ENCODE measurements at places on chromosomes 7 and 10.

DNA sequence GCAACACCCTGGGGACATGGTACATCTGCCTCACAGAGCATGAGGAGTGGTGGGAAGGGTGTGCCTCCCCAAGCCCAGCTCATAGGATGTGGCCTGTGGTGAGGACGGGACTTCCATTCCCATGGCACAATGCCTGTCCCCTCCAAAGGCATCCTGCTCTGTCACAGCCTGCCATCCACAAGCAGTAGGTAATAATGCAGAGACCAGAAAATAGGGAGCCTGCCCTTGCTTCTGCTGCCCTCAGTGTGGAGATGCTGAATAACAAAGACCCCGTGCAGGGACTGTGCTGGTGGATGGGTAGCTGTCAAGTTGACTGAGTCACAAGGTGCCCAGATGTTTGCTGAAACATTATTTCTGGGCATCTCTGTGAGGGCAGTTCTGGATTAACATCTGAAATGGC lies 199.9 kb upstream of the GRB10 start:
- DNase-seq, result no peak

DNA sequence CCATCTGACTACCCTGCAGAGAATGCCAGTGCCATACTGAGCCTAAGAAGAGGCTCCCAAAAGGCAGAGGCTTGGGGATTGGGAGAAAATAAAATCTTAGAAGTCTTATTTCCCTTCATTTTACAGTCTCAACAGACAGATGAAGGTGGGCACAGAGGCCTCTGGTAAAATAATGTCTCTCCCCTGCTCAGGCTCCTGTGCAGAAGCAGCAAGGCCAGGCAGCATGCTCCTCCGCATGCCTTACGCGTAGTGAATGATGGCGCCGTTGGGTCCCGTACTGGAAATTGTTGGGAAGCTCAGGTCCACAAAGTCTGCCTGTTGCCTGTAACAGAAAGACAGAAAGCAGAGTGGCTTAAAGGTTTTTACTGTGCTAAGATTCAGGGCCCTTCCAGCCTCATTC lies 45.8 kb downstream of the XPNPEP1 start:
- DNase-seq, result no peak

DNA sequence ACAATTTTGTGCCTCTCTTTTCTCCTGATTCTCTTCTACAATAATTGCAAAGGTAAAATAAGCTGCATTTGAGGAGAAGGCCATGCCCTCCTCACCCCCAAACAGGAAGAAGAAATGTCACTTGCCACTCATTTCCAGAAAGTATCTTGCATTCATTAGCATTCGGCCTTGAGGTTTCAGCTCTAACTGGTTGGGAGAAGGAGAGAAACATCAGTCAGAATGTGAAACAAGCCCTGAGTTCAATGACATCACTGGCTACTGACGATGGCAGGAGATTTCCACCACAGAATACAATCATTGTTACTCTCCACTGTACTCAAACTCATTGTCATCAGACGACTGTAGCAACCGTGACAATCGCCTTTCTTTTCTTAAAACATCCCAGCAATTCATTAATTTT lies 72.8 kb downstream of the PRKCQ start:
- no peak for DNase-seq

DNA sequence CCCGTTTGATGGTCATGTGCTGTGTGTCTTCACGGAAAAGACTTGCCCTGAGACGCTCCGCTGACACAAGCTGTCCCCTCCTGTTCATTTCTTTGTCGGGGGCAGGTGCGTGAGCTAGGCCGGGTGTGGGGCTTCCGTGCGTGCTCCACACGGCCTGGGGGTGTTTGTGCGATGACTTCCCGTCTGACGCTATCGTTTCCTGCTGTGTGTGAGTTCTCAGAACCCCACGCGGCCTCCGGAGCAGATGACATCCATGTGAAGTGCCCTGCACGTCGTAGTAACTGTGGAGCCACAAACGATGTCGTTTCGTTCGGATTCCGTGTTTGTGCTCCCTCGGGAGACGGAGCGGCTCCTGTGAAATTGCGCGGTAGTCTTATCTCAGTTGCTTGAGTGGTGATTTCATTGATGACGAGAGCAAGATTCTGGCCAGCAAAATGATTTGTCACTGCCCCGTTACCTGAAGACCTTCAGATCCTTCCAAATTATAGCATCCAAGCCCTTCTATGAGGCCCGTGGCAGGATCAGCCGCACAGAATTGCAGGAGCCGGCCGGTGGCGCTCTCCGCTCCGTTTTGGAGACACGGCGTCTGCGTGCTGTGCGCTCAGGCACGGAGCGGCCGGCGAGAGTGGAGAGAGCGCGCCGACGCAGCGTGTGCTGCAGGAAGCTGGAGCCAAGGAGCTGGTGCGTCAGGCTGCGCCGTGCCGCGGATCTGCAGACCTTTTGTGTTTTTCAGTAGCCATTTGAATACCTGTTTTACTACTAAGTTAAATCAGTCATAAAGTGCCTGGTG lies 94.9 kb downstream of the NKX6-2 start:
- no peak for DNase-seq
